ENCODE measurements at places on chromosomes 16 and 17.
A peak's percentile ranks its signal among the peaks of the same experiment; 100 is the strongest.

- DNase-seq: peak; percentile 11
These were observed 38.2 kb upstream of the CCDC182 start for GRCh38 chr17:57783338-57783742.

- no peak for DNase-seq
These were observed 106.2 kb downstream of the XYLT1 start for GRCh38 chr16:17364319-17365210.

GRCh38 chr17:57278740-57279387 lies 22.5 kb downstream of the MSI2 start:
- DNase-seq: no peak

- no peak for DNase-seq
These were observed 316.6 kb downstream of the SLC39A11 start for GRCh38 chr17:72775919-72776318.

GRCh38 chr17:30248786-30249185 lies 13.3 kb upstream of the SLC6A4 start:
- no peak for DNase-seq

GRCh38 chr16:87635541-87636049 lies 33.3 kb downstream of the JPH3 start:
- DNase-seq: peak; percentile 37

DNA sequence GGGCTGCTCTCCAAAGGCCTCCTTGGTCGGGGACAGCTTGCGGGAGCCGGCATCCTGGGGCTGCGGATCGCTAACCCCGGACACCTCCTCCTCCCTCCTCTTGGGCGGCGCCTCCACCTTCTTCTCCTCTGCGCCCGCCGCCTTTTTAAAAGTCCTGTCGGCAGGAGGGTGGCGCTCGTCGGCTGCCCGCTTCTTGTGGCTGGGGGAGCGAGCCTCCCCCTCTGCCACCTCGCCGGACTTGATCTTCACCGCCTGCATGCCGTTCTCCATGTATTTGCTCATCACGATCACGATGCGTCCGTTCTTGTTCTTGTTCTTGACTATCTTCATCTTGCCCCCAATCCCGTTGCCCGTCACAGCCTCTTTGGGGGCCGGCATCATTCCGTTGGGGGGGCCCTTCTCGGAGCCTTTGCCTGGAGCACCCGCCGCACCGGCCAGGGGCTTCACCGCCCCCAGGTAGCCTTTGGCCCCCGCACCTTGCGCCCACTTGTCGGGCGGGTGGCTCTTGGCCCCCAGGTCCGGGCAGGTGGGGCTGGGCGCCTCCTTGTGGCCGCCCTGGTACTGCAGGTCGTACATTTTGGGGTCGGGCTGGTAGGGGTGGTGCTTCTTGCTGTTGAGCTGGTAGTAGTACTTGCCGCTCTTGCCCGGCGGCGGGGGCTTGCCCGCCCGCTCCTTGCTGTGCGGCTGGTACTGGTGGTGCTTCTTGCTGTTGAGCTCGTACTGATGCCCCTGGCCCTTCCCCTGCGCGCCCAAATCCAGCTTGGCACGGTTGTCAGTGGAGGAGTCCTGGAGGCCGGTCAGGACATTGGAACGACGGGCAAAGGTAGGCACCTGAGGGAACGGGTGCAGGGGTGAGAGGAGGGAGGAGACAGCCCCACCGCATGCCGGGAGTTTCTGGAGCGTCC lies 4.4 kb downstream of the CBX4 start:
- DNase-seq: no peak

GRCh38 chr17:43540821-43541674 lies 5.1 kb downstream of the ETV4 start:
- DNase-seq: no peak

- DNase-seq: no peak
These were observed 259.9 kb downstream of the MRTFB start for GRCh38 chr16:14331020-14331419.

GRCh38 chr16:67562918-67563707 lies 787 bp downstream of the CTCF start:
- peak; percentile 30 for DNase-seq

GRCh38 chr16:80924372-80924978 lies 82.2 kb downstream of the CMC2 start:
- peak; percentile 24 for DNase-seq

GRCh38 chr16:50284131-50284911 lies 18.0 kb downstream of the ADCY7 start:
- DNase-seq: no peak

DNA sequence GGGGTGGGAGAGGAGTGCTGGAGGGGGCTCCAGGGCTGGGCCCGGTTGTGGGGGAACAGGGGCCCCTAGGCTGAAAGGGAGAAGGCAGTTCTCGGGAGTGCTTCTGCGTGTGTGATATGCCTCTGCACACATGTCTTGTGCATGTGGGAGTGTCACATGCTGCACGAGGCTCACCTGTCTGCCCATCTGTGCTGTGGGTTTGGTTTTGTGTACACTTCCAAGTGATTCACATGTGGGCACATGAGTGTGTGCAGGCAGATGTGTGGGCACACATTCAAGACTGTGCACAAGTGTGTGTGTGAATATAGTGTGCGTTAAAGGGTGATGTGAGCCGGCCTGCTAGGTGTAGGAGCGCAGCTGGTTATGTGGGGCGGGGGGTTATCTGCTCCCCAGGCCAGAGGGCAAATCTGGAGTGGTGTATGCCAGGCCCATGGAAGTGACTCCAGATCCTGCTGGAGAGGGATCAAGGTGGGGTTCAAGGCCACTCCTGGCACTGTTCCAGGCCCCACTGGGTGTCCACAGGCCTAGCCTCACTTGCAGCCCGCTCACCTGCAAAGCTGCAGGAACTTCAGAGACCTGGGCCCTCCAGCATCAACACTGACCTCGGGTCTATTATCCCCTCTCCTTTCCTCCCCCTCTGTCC lies 3.8 kb upstream of the BAHCC1 start:
- DNase-seq: no peak

DNA sequence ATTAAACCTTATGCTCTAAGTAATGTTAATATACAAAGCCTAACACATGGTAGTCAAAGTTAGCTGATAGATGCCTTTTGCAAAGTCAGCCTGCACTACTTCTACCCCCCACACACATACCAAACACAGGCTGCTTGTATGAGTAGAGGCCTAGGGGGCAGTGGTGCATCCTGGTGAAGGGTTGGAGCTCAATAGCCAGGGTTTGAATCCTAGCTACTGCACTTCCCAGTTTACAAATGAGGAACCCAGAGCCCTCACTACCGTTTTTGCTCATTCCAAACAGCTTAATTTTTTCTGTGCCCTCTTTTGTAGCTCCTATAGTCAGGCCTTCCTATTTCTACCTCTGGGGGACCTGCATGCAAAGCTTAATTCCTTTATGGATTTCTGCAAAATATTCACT lies 18.9 kb upstream of the HYDIN start:
- DNase-seq: no peak

DNA sequence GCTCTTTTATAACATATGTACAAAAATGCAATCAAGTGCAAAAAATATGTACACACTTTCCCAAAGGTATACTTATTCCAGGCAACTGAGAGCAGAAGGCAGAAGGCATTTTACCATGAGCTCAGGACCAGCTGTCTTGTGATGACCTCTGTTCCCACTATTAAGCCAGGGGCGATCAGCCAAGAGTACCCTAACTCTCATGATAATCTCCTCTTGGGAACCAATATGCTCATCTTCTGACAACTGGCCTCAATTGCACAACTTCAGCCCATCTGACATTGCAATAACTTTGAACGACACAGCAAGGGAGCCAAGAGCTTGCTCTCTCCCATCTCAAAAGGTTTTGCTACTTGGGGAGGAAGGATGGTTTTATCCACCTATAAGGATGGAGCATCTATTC lies 471.9 kb downstream of the HS3ST3B1 start:
- no peak for DNase-seq
